ENCODE measurements at places on chromosomes 3 and 15. TPM values are rescaled to one million over a fixed set of nuclear protein-coding genes. Genes with fewer than 3 reads are reported as not detected.

PTPRG gene
- polyA plus RNA-seq: 24.2 TPM

FRMD4B gene
- polyA plus RNA-seq: 14.0 TPM

DNA sequence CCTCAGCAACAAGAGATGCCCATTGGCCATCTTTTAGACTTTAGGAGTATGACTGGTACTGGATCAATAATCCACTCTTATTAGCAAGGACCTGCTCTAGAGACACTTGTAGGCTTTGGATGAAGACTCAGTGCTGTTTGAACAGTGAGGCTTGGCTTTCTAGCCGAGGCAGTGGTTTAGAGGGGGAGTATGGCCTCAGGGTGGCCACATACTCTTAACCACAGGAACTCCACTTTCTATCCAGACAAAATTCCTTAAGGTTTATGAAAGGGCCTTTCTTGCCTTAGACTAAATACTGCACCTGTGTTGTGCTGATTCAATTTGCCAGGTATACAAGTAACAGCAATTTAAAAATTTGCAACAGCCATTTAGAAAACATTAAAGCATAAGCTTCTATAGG lies 1046.3 kb downstream of the DIPK2A start:
- no peak for DNase-seq

DNA sequence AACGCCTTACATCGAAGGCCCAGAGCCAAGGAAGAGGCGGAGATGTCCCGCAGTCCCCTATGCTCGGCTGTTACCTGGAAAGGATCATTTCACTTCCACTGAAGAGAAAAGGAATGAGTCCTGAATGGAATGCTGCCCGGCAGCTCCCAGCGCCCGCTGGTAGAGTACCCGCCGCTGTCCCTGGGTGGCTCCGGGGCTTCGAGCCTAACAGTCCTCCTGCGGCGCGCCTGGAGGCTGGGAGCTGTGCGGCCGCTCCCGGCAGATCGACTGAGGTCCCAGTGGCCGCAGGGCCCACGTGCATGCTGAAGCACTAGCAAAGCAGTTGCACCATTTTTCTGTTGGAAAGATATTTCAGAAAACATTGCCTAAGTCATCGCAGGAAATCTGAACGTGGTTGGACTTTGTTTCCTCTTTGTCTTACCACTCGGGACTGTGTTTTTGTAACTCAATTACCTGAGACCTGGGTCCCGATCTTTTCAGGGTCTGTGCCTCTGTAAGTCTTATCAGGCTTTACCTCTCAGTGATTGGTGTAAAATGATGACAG lies 984 bp downstream of the RNU6-1 start:
- DNase-seq: no peak

DNA sequence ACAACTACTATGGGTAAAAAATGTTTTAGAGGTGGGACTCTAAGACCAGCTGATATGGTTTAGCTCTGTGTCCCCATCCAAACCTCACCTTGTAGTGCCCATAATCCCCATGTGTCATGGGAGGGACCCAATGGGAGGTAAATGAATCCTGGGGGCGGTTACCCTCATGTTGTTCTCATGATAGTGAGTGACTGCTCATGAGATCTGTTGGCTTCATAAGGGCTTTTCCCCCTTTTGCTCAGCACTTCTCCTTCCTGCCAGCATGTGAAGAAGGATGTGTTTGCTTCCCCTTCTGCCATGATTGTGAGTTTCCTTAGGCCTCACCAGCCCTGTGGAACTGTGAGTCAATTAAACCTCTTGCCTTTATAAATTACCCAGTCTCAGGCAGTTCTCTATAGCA lies 45.7 kb downstream of the FAM98B start:
- DNase-seq: no peak

DNA sequence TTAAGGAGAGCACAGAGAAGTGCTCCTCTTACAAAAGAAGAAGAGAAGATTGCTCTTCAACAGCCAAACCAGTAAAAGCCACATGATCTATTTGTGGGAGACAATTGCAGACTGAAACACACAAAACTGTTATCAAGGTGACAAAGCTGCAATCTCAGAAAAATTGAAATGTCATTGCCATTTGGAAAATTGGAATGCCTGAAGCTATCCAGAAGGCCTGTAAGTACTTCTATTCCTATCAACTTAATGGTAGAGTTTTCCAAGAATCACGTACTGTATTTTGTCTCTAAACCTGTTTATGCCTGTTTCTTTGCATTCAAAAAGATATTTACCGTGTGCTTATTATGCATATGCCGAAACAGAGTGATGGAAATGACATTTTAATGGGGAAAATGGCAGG lies 204.7 kb downstream of the GREM1 start:
- no peak for DNase-seq

DNA sequence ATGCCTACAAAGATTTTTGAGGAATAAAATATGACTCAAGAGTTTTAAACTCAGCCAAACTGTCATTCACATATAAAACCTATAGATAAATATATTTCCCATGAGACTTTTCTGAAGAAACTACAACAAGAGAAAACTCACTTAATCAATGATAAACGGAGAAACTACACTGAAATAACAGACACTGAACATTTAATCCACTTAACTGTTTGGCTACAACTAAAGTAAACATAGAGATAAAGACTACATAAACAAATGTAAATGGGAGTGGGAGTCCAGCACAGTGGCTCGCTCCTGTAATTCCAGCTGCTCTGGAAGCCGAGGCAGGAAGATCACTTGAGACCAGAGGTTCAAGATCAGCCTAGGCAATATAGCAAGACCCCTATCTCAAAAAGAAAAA lies 79.2 kb downstream of the MEX3B start:
- DNase-seq: no peak

- DNase-seq: no peak
Observed at GRCh38 chr3:13880811-13881156, 913 bp upstream of the WNT7A start.

DNA sequence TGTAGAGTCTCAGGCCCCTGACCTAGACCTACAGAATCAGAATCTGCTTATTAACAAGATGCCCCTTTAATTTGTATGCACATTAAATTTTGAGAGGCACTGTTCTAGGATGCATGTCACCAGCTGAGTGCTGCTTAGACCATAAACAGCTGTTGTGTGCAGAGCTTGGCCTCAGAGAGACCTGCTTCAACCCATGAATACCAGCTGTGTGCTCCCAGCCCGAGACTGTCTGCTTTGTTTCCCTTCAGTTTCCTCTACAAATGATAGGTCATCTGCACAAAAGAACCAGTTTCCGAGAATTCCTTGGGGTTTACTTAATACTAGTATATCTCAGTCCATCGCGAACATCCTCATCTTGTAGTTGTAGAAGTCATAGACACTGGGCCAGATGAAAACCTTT lies 158.5 kb upstream of the PFN2 start:
- no peak for DNase-seq

GRCh38 chr3:128133273-128133883 lies 9.8 kb upstream of the RUVBL1 start:
- DNase-seq: no peak

DNA sequence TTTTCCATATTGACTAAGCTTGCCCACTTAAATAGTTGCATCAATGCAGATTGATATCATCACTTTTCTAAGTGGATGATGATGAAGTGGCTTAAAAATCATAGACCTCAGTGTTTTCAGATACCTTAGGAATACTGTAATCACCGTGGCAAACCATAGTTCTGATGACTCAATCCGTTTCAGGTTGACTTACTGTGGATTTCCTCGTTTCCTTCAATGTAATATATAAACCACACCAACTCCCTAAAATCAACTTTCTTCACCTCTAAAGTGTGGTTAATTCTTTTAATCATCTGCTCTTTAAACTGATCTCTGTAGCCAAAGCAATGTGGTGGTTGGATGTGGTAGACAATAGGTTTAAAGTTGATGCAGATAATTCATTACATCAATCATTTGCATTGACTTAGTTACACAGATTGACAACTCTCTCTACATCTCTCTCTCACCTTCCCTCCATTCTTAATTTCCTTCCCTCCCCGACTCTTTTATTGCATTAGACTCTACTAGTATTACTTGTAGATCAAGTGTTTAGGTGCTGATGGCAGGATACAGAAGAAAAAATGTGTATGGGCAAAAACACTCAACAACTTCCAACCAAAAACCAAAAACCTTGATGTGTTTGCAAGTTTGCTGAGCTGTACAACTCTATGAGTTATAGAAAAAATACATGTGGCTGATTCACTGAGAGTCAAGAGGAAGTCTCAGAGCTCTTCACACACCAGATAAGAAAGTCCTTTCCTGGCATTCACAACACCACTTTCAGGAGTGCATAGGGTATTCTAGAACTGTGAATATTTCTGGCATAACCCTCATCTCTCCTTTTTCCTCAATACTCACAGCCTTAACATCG lies 243.5 kb downstream of the NFKBIZ start:
- DNase-seq: no peak

Data from forelimb muscle (tissue), 1 donor.